NCI-H1417 treated with DMSO at 0.1 percent for 48 hours (cell line): ENCODE measurements at places on chromosomes 4 and X.

DNA sequence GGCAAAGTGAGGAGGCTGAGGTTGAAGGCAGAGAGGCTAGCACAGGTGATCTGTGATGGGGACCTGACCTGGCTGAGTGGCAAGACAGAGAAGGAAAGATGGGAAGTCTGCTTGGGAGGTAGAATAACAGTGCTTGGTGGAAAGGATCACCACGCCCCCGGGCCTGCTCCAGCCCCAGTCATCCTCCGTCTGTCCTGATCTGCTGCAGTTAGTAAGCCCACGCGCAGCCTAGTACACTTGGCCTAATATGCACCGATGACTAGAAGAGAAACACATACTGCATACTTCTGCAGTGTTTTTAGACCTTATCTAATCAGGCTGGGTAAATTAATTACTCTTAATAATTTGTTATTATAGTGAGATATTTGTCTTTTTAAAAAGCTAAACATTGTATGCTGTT is 103.7 kb upstream of the KLF3 start:
- no peak for DNase-seq

DNA sequence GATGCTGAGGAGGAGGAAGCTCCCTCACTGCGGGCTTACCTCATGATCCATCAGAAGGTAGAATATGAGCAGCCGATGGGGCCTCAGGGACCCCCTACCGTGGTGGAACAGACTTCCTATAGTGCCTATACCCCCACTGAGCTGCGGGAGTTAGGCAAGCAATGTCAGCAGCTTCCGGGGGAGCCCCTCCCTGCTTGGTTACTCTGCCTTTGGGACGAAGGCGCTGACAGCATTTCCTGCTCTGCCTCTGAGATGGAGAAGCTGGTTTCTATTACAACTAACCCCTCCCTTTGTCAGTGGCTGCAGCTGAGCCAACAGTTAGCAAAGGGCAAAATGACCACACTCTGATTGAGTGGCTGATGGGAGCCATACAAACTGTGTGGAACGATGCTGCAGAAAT is 430.7 kb downstream of the IDS start:
- no peak for DNase-seq

GRCh38 chrX:720825-721224 is 90.2 kb downstream of the SHOX start:
- DNase-seq, result no peak

- no peak for DNase-seq
Measured at GRCh38 chrX:68249401-68249831, 183.9 kb downstream of the OPHN1 start.

GRCh38 chr4:85864259-85865205 is 389.6 kb downstream of the ARHGAP24 start:
- no peak for DNase-seq

DNA sequence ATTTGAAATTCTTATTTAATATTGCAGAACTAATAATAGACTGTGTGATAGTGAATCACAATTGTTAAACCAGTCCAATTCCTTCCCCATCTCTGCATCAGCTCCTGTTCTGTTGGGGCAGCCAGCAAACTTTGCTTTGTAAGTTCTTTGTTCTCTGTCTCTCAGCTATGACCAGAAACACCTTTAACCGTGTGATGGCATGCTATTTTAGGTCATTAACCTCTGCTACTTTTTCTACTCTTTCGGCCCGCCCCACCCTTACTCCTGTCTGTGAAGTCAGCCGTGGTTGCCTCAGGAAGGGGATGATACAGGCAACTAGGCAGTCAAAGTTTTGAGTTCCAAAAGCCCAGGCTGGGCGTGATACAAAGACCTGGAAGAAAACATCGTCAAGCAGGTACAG is 51.3 kb upstream of the EGFL6 start:
- no peak for DNase-seq

- DNase-seq, result no peak
Measured at GRCh38 chr4:147418226-147418625, 62.7 kb upstream of the EDNRA start.

DNA sequence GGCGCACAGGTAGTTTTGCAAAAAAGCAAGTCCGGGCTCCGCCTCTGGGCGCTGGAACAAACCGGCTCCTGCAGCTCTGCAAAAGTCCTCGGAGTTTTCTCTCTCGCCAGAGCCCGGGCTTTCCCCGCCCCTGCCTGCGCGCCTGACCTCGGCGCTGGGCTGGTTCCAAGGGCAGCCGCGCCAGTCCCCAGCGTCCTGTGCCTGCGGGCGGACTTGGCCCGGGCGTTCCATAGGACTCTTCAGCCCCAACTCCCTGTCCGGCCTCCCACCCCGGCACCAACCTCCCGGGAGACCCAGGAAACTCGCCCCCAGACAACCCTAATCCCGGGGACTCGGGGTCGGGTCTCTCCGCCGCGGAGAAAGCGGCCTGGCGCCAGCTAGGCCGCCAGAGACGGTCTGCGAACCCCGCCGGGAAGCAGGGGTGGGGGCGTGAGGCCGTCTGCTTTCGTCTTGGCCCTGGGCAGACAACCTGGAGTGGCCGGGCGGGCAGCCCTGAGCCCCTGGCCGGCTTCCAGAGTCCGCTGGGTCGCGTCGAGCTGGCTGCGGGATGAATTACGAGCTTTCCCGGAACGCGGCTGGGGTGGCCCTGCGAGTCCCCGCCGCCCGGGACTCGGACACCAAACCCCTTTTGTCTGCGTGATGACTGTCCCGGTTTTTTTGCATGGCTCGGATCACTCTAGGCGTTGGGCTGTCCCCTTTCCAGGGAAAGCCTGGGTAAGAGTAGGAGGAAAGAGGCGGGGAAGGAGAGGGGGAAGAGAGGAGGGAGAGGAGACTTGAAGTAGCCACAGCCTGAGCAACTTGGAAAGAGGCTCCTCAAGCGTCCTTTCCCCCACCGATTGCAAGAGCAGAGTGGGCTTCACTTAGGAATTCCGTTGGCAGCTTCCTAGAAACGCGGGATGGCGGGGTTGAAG is 916 bp downstream of the MXRA5 start:
- DNase-seq, result no peak
